NCI-H1048 (cell line): ENCODE measurements at places on chromosomes 6 and 20.

- no peak for DNase-seq
Measured at GRCh38 chr6:163191704-163192537, 222.6 kb upstream of the QKI start.

DNA sequence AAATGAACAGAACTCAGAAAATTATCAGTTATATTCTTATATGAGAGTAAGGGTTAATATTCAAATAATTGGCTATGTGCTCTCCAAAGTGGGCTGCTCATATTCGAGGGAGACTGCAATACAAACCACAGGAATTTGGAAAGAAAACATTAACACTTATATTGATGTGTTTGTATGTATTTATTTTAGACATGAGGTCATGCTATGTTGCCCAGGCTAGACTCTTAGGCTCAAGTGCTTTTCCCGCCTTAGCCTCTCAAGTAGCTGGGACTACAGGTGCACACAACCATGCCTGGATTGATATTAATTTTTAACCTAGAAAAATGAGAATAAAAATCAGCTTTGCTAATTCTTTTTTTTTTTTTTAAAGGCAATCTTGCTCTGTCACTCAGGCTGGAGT is 35.0 kb downstream of the BTBD9 start:
- DNase-seq: no peak

DNA sequence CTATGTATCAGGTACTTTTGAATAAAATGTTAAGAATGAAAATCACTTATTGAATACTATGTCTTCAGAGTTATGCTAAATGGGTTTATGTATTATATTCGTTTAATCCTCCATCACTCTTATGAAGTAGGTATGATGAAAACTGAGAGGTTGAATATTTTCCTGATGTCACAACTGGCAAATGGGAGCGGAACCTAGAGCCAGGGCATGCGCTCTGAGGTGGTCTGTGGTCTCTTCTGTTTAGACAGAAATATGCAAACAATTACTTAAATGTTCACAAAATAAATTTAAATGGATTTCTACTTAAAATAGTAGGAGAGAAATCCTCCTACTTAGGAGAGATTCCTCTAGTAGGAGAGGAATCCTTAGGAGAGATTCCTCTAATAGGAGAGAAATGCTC is 21.3 kb upstream of the UTRN start:
- no peak for DNase-seq

DNA sequence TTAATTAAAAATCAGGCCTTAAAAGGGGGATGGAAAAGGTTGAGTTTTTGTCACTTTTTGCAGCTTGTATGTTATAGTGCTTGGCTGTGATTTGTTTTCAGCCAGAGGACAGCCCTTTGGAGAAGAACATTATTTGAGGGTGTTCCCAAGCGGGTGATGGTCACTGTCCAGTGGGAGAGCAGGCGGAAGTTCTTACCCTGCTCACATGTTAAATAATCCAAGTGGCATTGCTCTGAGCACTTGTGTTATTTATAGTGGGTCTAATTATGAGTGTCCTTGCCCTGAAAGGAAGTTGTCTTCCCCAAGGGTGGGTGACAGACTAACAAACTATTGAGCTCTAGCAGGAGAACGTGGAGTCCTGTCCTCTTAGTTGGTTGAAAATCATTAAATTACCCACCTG is 49.5 kb downstream of the DOK5 start:
- no peak for DNase-seq

DNA sequence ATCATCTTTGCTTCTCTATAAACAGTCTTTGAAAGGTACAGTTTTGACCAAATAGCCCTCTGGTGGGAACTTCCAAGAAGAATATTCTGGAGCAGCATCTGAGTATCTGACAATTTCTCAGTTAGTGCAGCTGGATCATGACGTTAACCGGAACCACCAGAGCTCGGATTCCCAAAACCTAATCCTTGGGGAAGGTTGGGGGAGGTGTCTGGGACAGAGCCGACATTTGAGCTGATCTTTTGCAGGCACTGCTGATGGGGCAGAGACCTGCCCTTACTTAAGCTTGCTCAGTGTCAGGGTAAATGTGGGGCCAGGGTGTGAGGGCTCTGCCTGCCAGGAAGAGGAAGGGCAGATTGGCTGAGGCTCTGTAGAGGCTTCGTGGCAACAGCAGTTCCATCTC is 416.6 kb downstream of the DHX35 start:
- no peak for DNase-seq

DNA sequence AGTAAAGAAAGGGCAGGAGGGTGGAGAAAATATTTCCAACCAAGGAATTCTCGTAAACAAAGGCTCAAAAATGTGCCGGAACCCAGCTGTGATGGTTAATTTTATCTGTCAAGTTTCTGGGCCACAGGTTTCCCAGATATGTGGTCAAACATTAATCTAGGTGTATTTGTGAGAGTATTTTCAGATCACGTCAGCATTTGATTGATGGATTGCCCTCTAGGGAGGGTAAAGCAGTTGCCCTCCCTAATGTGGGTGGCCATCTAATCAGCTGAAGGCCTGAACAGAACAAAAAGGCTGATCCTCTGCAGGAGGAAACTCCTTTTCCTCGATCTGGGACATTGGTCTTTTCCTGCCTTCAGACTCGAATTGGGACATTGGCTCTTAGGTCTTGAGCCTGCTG is 298.7 kb upstream of the TCF21 start:
- no peak for DNase-seq

DNA sequence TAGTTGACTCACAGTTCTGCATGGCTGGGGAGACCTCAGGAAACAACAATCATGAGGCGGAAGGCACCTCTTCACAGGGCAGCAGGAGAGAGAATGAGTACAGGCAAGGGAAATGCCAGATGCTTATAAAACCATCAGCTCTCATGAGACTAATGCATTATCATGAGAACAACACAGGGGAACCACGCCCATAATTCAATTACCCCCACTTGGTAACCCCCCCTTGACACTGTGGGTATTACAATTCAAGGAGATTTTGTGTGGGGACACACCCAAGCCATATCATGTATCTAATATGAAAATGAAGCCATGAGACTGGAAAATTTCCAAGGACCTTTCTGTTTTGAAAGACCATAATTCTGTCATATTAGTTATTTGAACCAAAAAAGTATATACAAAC is 342.4 kb upstream of the PLCB4 start:
- DNase-seq: no peak

DNA sequence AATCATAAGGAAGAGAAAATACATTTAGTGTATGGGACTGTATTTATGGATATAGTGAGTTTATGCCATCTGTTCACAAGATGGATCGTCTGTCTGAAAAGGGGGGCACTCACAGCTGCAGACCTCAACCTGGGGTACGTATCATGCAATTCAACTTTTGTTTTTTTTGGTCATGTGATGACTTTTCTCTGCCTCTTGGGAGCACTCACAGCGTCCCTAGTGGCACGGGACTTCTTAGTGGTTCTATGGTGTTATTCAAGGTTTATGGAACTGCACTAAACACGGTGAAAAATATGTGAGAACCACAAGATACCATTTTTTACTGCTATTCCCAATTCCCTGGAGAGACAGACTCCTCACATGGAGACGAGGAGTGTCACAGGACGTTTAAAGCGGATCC is 60.4 kb upstream of the MPC1 start:
- no peak for DNase-seq

GRCh38 chr6:106609699-106610098 is 19.6 kb downstream of the RTN4IP1 start:
- no peak for DNase-seq

GRCh38 chr6:162416831-162417537 is 310.6 kb downstream of the PRKN start:
- no peak for DNase-seq

DNA sequence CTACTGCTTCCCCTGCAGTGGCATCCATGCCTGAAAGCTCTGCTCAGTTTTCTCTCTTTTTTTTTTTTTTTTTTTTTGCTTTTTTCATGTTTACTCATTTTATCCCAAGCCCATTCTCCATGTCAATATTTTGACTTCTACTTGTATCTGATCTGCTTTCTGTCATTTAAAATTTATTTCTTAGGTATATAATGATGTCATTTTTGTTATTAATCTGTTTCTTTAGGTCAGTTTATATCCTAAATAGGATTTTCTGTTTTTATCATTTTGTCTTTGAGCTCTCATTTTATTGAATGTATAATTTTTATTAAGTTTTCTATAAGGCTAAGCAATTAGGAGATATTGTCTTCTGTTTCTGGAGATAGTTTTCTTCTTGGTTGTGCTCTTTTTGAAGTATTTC is 138.5 kb upstream of the PMEPA1 start:
- no peak for DNase-seq

GRCh38 chr20:37397076-37397953 is 51.4 kb downstream of the SRC start:
- no peak for DNase-seq

DNA sequence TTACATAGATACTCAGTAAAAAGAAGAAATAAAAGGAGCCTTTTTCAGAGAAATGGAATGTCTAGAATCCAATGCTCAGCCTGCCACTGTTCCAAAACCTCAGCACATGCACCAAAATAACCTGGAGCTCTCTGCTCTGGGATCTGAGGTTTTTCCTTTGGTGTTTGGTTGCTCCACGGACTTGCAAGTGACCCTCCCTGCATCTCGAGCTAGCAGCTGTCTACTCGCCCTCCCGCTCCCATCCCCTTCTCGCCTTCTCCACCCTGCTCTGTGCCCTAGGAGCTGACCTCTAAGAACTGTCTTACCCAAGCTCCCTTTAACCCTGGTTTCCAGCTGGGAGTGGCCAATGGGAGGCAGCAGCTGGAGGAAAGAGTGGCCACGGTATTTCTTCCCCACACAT is 35.1 kb upstream of the FAM210B start:
- no peak for DNase-seq

DNA sequence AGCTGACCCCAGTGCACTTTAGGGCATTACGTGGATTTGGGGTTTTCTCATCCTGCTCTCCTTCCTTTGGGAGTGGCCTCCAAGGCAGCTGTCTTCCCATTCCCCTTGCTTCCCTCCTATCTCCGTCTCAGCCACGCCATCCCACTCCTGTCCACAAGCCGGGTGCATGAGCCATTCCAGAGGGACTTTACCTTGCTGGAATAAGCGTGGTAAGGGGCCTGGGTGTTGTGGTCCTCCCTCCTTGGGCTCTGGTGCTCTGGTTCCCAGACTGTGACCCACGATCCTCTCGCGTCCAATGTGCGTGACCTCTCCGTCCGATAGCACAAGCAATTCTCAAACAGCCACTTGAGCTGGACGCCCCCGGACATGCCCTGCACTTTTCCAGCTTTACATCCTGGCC is 60.6 kb upstream of the NKX2-2 start:
- DNase-seq: no peak

DNA sequence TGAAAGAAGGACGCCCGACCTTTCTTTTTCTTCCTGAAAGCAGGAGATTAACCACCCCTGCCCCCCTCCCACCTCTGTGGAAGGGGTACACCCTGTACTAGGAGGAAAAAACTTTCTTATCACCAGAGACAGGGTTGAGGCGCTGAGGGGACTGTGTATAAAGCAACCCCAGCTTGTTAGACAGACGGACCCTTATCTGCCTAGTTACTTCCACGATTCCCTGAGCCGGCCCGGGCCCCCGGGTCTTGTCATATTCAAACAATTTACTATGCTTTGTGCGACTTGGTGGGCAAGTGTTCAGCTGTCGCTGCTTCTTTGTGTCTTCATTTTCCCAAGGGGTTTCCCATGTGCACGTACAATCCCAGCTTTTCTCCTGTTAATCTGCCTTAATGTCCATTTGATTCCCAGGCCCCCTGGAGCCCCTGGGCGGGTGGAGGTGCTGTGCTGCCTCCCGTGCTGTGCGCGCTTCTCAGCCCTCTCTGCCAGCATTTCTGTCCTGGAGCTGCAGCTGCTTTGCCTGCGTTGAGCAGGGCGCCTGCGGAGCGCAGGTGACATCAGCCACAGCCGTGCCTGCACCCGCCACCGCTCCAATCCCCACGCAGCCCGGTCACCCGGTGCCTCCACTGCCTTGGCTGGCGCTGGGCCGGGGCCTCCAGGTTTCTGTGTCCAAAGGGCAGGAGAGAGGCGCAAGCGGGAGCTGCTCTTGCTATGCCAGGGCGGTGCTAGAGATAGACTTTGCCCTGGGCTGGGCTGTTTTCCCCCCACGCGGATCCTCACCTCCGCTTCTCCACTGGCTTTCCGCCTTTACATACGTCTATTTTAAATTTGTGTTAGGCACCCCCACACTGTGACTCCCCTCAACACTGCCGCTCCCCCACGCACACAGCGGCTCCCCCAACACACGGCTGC is 96.2 kb downstream of the TTLL2 start:
- DNase-seq: no peak

DNA sequence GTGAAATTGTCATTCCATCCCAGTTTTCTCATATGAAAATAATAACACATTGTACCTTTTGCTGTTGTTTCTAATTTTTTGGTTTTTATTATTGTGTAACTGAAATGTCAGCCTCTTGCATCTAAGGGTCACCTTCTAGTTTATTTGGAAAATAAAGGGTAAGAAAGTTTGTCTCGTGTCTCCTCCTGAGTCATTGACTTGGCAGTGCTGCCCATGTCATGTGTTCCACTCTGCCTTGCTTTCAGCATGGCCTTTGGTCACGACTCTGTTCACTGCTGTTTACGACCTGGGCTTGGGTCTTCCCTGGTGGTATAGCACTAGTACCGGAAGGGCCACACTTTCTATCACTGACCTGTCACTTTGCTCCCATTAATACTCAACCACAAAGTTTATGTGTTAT is 171.4 kb upstream of the RSPO3 start:
- DNase-seq: no peak

DNA sequence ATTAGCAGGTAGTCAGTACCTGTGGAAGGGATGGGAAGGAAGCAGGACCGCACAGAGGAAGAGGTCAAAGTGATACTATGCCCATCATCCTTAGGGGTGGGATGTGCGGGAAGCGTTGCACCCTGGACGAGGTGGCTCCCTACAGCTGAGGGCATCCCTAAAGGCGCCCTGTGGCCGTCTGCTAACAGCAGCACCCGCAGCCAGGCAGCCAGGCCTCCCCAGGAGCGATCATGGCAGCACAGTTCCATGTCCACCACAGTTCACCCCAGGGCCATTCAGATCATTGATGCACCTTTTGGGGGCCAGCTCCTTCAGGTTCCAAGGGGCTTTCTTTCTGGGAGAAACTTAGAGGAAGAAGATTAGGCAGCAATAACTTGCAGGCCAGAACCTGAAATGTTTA is 59.5 kb downstream of the RPP40 start:
- no peak for DNase-seq

DNA sequence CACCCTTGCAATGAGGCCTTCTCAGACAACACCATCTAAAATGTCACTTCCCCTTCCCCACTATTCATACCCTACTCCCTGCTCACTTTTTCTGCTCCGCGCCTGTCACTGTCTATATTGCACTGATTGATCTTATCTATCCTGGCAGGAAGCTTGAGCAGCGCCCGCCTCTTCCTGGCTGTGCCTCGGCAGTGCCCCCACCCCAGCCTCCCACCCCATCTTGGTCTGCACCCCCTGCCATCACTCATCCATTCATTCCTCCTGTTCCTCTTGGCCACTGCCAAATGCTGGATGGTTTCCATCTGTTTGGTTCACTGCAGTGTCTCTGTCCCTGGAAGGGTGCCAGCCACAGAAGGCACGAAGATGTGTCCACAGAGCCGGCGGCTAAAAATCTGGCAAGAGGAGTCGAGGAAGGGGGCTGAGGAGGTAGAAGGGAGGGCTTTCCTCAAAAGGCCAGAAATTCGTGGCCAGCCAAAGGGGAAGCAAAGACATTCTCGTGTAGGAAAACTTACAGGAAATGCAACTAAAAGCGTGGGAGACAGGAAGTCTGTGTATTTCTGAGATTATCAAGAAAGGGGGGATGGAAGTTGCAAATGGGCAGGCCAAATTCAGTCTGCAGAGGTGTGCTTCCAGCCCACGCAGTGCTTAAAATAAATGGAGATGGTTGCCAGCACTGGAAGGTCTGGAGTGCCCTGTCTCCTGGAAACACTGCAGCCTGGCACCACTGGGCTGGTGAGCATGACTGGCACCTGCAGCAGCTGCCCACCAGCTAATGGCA is 27.6 kb downstream of the SYNJ2 start:
- no peak for DNase-seq

GRCh38 chr20:48965189-48965910 is 43.8 kb downstream of the ARFGEF2 start:
- no peak for DNase-seq
